ENCODE measurements at places on chromosomes 2 and 18. TPM values are rescaled to one million over a fixed set of nuclear protein-coding genes. Genes with fewer than 3 reads are reported as not detected.
A peak's percentile ranks its signal among the peaks of the same experiment; 100 is the strongest.

GRCh38 chr2:160492401-160493226 is 993 bp downstream of the RBMS1 start:
- peak; percentile 80 for DNase-seq

GRCh38 chr2:4135765-4136164 is 432.4 kb downstream of the DCDC2C start:
- DNase-seq = no peak

GRCh38 chr2:9332136-9332852 is 91.0 kb downstream of the ITGB1BP1 start:
- DNase-seq = peak; percentile 94

DNA sequence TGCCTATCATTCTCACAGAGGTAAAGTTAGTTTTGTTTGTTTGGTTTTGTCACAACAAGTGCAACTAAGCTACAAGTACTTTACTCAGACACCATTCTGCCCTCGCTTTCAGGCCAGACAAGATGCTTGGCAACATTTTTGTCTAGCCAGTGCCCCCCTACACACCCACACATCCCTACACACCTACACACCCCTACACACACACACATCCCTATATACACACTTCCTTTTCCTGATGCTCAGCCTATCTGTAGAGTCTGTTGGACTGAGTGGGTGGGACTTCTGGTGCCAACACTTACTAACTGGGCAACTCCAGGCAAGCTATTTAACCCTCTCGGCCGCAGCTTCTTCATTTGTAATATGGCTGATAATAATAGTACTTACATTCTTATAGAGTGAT is 161.4 kb downstream of the ALK start:
- no peak for DNase-seq

GRCh38 chr2:146576339-146577111 is 1268.3 kb upstream of the ACVR2A start:
- DNase-seq = no peak

- DNase-seq = no peak
These were observed 35.0 kb downstream of the SLC14A2 start for GRCh38 chr18:45650321-45650720.

Gene CCDC150
- 3.2 TPM for total RNA-seq

DNA sequence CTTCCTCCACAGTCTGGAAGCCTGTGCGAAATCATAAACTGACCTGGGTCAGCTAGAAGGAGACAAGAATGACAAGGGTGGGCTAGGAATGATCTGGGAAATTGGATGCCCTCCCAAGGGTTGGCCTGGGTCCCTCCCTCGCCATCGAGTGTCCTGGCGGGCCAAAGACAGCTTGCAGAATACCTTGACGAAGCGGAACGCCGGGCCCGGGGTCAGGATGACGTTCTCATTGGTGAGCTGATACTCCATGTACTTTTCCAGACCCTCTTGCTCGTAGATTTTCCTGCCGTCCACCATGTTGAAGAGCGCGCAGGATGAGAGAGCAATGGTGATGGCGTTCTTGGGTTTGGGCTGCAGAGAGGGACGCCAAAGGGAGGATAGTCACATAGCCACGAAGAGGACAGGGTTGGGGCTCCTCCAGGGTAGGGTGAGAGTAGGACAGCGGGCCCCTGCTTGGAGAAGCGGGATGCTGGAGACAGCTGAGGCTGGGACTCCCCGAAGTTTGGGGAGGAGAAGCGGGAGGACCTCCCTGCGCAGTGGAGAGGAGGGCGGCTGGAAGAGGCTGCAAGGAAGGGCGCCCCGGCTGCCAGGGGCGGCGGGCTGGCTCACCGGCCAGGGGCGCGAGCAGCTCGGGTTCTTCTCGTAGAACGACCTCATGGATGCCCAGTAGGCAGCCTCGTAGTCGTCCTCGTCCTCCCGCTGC is 5.3 kb downstream of the NT5C1B start:
- no peak for DNase-seq

DNA sequence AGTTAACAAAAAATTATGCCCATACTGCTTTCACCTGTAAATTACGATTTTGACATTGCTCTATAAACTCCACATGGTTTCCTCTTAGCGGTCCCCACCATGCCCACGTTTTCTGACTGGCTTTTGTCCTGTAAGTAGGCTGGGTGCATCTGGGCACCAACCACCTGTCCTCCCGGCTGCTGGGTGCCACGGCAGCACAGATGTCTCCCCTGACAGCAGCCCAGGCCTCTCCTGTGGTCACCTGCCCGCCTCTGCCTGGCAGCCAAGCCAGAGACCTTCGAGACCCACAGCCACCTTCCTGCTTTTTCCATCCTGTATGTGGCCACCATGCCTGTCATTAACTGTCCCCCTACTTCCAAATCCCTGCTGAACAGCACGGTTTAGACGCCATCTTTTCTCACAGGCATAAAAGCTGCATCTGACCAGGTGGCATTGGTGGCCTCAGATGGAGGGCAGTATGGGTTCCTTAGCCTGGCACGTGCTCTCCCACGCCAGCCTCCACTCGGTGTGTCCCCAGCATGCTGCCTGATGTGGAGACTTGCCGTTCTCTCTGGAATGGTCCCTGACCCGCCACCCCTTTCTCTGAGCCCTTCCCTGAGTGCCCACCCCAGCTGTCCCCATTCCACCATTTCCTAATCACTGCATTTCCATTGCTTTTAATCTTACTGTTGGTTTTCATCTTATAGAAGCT is 18.9 kb downstream of the SNORC start:
- DNase-seq = no peak

GRCh38 chr2:199460101-199460671 is 2.4 kb upstream of the SATB2 start:
- DNase-seq = no peak

GRCh38 chr2:48531141-48531648 is 1.2 kb downstream of the STON1 start:
- peak; percentile 44 for DNase-seq

Gene PRKAG3
- total RNA-seq = not detected

DNA sequence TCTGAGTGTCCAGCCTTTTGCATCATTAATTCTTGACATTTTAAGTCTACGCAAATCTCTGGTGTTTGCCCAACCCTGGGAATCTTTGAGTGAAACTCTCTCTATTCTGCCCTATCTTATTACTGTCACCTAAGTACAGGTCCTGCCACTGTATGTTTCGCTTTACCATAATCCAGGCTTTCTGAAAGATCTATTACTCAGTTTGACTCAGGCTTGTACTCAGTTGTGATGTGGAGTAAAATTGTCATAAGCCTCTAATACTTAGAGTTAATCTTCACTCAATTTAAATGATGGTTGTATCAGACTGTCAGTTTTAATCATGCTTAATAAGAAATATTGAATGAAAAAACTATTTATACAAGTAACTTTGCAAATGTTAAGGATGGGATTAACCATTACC is 30.3 kb upstream of the RAPGEF4 start:
- no peak for DNase-seq

DNA sequence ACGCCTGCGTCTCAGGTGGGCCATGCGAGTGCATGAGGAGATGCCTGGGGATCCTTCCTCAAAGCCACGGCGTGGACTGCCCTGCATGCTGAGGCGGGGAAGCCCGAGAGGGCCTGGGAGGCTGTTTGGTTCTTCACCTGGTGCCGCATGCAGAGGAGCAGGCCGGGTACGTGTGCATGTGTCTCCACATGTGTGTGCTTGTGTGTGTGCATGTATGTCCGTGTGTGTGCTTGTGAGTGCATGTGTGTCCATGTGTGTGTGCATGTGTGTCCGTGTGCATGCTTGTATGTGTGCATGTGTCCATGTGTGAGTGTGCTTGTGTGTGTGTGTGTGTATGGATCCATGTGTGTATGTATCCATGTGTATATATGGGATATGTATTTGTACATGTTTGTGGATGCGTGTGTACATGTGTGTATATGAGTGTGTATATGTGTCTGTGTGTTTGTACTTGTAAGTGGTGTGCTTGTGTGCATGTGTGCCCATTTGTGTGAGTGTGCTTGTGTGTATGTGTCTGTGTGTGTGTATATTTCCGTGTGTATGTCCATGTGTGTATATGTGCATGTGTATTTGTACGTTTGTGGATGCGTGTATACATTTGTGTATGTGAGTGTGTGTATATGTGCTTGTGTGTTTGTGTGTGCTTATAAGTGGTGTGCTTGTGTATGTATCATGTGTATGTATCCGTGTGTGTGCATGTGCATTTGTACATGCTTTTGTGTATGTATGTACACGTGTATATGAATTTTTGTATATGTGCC is 79.0 kb downstream of the PTGR3 start:
- no peak for DNase-seq

DNA sequence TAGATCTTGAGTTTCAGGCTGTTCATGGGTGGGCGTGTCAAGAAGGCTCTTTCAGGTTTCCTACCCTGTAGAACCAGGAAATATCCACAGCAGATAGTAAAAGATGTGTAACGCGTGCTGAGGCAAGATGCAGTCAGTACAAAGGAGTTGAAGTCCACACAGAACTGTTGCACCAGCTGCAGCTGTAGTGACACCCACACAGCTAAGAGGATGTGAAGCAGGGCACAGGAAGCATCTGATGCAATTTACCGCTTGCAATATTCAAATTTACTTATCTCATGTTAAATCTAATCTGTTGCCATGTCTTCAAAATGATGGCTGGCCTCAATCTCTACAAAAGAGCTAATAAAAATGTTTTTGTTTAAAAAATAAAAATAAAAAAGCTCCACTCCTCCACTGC is 132.8 kb downstream of the ARHGAP15 start:
- DNase-seq = no peak

- no peak for DNase-seq
These were observed 238.7 kb downstream of the TGIF1 start for GRCh38 chr18:3688690-3689089.

- DNase-seq = no peak
These were observed 47.2 kb downstream of the SPOPL start for GRCh38 chr2:138548796-138549195.

Gene ANKRD29
- 4.3 TPM for total RNA-seq
